AG04449 (cell line): ENCODE measurements at places on chromosomes 4 and X.

DNA sequence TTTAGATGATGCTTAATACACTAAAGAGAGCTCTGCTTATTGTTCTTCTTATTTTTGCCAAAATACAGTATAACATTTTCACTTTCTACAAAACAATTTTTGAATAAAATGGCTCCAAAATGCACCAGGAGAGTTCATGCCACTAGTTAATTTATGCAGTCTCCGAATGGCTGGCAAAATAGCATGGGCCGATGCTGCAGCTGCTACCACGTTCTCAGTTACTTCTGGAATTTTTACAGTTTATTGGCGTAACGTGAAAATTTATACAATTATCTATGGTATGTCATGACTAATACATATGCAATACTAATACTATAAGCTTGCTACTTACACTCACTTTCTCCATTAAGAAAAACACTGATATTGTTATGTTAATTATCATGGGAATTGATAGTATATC lies 16.5 kb downstream of the KLHL13 start:
- no peak for DNase-seq

DNA sequence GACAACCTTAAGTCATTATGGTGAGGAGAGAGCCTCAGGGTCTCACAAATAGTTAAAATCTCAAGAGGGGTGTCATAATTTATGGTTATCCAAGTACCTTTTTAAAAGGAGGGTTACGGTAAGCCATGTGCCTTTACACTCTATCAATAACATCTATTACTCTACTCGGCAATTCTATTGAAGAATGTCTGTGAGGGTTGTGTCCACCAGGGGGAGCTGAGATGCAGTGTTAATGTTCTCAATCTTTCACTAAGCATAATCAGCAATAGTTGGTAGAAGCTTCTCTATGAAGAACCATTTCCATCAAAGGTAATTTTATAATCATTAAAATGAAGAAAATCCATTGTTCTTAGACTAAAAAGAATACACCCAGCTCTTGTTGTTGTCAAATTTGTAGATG lies 457.4 kb downstream of the CENPC start:
- DNase-seq: no peak

GRCh38 chr4:4880492-4880891 lies 21.0 kb downstream of the MSX1 start:
- DNase-seq: no peak

- DNase-seq: peak; percentile 84
These were observed 46.1 kb upstream of the NAP1L5 start for GRCh38 chr4:88743696-88744095.

- no peak for DNase-seq
These were observed 390.0 kb upstream of the NWD2 start for GRCh38 chr4:36854554-36854953.

DNA sequence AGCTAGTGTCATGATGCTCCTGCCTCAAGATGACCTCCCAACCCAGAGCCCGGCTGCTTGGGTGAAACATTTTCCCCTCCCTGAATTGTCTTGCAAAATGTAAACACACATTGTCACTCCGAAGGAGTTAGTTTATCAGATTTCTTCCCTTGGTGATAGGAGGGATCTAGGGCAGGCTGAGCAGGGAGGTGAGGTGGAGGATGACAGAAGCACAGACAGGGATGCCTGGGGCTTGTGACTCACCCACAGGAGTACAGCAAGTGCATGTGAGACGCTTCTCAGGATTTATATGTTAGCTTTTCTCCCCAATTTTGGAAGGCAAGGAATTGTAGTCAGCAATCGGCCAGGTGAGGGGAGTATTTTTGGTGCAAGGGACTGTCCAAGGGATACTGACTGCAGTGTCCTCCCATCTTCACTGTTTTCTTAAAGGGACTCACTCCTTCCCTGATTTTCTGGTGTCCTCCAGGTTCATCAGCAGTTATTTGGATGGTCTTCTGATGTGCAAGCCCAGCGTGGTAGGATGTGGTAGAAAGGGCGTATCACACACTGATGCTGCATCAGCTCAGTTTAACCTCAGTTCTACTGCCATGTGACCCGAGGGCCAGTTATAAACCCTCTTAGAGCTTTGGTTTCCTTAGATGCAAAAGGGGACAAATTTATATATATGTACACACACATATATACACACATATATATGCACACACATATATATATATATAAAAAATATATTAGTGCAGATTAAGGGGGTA lies 46.2 kb upstream of the IGFBP7 start:
- DNase-seq: no peak

DNA sequence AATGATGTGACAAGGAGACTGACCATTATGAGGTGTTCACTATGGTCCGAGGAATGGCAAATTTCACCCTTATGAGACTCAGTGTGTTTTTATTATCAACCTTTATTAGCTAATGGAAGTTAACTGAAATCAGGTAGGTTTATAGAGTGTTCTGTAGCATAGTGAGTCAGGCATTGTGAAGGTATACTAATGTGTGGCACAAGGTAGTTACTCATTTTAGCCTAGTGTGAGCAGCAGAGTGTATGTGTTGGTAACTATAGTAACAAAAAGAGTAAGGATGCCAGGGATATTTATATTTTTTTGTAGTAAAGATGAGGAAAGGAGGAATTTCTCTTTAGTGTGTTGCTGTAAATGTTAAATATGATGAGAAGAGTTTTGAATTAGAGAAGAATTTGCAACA lies 12.0 kb downstream of the PDLIM5 start:
- no peak for DNase-seq

DNA sequence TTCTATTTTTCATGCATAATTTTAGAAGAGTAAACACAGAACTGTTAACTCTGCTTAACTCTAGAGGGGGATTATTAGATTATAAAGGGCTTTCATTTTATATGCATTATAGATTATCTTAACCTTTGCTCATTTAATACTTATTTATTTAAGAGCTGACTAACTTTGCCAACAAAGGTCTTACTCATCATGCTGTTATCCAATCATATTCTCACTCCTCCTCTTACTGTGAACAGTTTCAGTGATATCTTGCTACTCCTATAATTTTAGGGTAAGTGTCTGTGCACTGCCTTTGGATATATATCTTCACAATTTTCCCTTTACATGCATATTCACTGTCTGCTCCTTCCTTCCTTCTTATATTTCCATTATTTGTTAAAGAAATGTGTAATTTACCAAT lies 1814.9 kb downstream of the STIM2 start:
- no peak for DNase-seq

DNA sequence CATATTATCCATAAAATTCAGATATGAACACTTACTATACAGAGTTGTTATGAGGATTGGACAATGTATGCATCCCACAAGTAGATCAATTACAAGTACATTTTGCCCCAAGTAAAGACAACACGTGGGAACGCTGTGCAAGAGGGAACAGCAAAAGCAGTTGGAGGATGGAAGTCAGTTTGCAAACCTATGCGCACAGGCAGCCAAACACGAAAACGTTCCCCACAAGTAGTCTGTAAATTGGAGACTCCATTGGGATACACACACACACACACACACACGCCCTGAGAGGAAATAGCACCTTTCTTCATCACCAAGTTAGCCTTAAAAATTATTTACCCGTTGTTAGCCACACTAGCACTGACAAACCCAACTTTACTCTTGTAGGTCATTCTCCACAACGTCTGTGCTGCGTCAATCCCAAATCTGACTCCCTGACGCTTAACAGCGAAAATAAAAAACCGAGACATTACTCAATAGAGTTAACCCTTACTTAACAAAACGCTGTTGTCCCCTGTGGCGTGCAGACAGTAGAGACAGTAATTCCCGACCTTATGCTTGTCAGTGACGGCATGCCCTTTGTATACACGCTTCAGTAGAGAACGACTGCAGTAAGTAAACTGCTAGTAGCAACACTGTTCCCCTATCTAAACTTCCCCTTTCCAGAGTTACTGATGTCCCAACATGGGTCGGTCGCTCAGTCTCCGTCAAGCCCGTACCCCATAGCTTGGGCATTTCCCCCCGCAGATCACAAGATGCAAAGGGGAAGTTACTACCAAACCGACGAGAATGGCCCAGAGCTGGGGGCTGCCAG lies 730 bp downstream of the MANBA start:
- no peak for DNase-seq
